Activated CD8-positive, alpha-beta memory T cell treated with anti-CD3 and anti-CD28 coated beads, Interleukin-2, amount 50 U/mL, for 4 hours (primary cell): ENCODE measurements at places on chromosomes 1 and 21.

- no peak for DNase-seq
Measured at GRCh38 chr1:219798283-219799030, 129.9 kb downstream of the SLC30A10 start.

- no peak for DNase-seq
Measured at GRCh38 chr1:230079199-230080024, 12.4 kb downstream of the GALNT2 start.

GRCh38 chr1:23796466-23797271, 3.9 kb downstream of the GALE start:
- no peak for DNase-seq

DNA sequence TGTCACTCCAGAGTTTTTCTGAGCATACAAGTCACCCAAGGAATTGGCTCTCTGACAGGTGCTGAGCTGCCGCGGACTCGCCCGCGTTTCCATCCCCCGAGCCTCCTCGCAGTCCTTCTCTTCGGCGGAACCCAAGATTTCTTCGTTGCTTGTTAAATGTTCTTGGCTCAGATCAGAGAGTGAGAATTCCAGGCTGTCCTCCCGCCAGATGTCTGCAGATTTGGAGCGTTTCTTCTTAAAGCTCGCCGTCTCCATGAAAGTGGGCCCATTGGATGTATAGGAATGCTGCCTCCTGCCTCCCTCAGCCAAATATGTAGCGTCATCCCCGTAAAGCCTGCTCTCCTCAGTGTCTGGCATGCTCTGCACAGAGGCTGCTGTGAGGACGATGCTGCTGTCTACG, 77.8 kb downstream of the TIAM1 start:
- no peak for DNase-seq
